A549 treated with Mapracorat at 1 μM for 4 hours (cell line): ENCODE measurements at places on chromosomes 5 and 9. TPM values are rescaled to one million over a fixed set of nuclear protein-coding genes. Genes with fewer than 3 reads are reported as not detected.

The RALGDS gene
- 21.9 to 32.7 TPM (median 28.9 TPM) in 5 replicates for total RNA-seq

The CCIN gene
- 0.06 to 0.08 TPM in 2 of 5 replicates, not detected in the others for total RNA-seq

The PTTG1 gene
- 189 to 307 TPM (median 204 TPM) in 5 replicates for total RNA-seq

The CDX1 gene
- total RNA-seq, result not detected in 5 replicates

The SPATA9 gene
- 0.28 to 0.38 TPM in 2 of 5 replicates, not detected in the others for total RNA-seq

The MSX2 gene
- 3.2 to 4.6 TPM (median 4.2 TPM) in 5 replicates for total RNA-seq

The CARTPT gene
- total RNA-seq, result not detected in 5 replicates

The HTR1A gene
- not detected in 5 replicates for total RNA-seq

The CCDC180 gene
- total RNA-seq, result 0.36 to 1.6 TPM (median 0.70 TPM) in 5 replicates

The ADAMTS19 gene
- total RNA-seq, result not detected in 5 replicates

The SNCAIP gene
- total RNA-seq, result 0.10 TPM in 1 of 5 replicates, not detected in the others

The FAM221B gene
- not detected in 5 replicates for total RNA-seq

The CD14 gene
- 3.4 to 4.7 TPM (median 4.3 TPM) in 5 replicates for total RNA-seq

The CDH9 gene
- total RNA-seq, result not detected in 5 replicates

The PHF24 gene
- total RNA-seq, result 0.07 to 0.42 TPM (median 0.24 TPM) in 5 replicates

The PRR16 gene
- total RNA-seq, result not detected in 5 replicates

The PCDHB2 gene
- total RNA-seq, result 3.3 to 13.0 TPM (median 3.7 TPM) in 5 replicates

The FOXD4L5 gene
- total RNA-seq, result 0.05 TPM in 1 of 5 replicates, not detected in the others

The TAS2R1 gene
- not detected in 5 replicates for total RNA-seq

The RAD23B gene
- total RNA-seq, result 88.2 to 116 TPM (median 108 TPM) in 5 replicates

The C5orf52 gene
- not detected in 5 replicates for total RNA-seq

The LTC4S gene
- total RNA-seq, result 0.58 TPM in 2 of 5 replicates, not detected in the others

The TMEM252 gene
- total RNA-seq, result not detected in 5 replicates

The TRPM6 gene
- 1.7 to 2.0 TPM (median 1.9 TPM) in 5 replicates for total RNA-seq

The C7 gene
- total RNA-seq, result not detected in 5 replicates

The FAM219A gene
- total RNA-seq, result 15.7 to 18.8 TPM (median 17.7 TPM) in 5 replicates

The WNT8A gene
- total RNA-seq, result not detected in 5 replicates

The CAST gene
- 138 to 185 TPM (median 177 TPM) in 5 replicates for total RNA-seq

The HRH2 gene
- total RNA-seq, result 0.38 to 0.70 TPM (median 0.53 TPM) in 5 replicates

The IFNB1 gene
- not detected in 5 replicates for total RNA-seq

The PRR7 gene
- total RNA-seq, result 14.7 to 37.7 TPM (median 32.5 TPM) in 5 replicates

The DBH gene
- not detected in 5 replicates for total RNA-seq

The PAPPA gene
- 22.7 to 35.0 TPM (median 30.6 TPM) in 5 replicates for total RNA-seq

The TMEM174 gene
- not detected in 5 replicates for total RNA-seq

The CAAP1 gene
- 14.9 to 25.0 TPM (median 17.6 TPM) in 5 replicates for total RNA-seq

The SNCB gene
- total RNA-seq, result 0.86 to 1.3 TPM (median 1.0 TPM) in 5 replicates

The GLDC gene
- 12.0 to 14.0 TPM (median 12.4 TPM) in 5 replicates for total RNA-seq

The C9orf85 gene
- 12.2 to 17.3 TPM (median 14.2 TPM) in 5 replicates for total RNA-seq

The LCN9 gene
- not detected in 5 replicates for total RNA-seq

The ZCCHC9 gene
- 24.7 to 28.1 TPM (median 26.3 TPM) in 5 replicates for total RNA-seq

The PRSS3 gene
- total RNA-seq, result 11.8 to 13.5 TPM (median 12.6 TPM) in 5 replicates

The LRRC19 gene
- not detected in 5 replicates for total RNA-seq

The LEAP2 gene
- total RNA-seq, result 0.46 to 1.4 TPM (median 0.90 TPM) in 5 replicates

The CARD9 gene
- 0.50 to 1.8 TPM (median 1.3 TPM) in 5 replicates for total RNA-seq

The TAF1L gene
- not detected in 5 replicates for total RNA-seq

The GPRIN1 gene
- total RNA-seq, result 7.4 to 9.6 TPM (median 9.1 TPM) in 5 replicates

The HABP4 gene
- 15.2 to 17.0 TPM (median 16.2 TPM) in 5 replicates for total RNA-seq

The DDX41 gene
- 105 to 149 TPM (median 139 TPM) in 5 replicates for total RNA-seq

The KIF12 gene
- 2.0 to 2.6 TPM (median 2.2 TPM) in 5 replicates for total RNA-seq

The PCDHB15 gene
- total RNA-seq, result 0.06 to 0.11 TPM (median 0.10 TPM) in 3 of 5 replicates, not detected in the others
